ENCODE measurements at places on chromosomes 3 and 15.

- no peak for DNase-seq
Observed at GRCh38 chr15:88653200-88654064, 14.6 kb downstream of the ISG20 start.

- no peak for DNase-seq
Observed at GRCh38 chr15:32674681-32675080, 33.2 kb downstream of the SCG5 start.

- peak; percentile 64 for DNase-seq
Observed at GRCh38 chr3:197367081-197367780, 68.8 kb upstream of the DLG1 start.

DNA sequence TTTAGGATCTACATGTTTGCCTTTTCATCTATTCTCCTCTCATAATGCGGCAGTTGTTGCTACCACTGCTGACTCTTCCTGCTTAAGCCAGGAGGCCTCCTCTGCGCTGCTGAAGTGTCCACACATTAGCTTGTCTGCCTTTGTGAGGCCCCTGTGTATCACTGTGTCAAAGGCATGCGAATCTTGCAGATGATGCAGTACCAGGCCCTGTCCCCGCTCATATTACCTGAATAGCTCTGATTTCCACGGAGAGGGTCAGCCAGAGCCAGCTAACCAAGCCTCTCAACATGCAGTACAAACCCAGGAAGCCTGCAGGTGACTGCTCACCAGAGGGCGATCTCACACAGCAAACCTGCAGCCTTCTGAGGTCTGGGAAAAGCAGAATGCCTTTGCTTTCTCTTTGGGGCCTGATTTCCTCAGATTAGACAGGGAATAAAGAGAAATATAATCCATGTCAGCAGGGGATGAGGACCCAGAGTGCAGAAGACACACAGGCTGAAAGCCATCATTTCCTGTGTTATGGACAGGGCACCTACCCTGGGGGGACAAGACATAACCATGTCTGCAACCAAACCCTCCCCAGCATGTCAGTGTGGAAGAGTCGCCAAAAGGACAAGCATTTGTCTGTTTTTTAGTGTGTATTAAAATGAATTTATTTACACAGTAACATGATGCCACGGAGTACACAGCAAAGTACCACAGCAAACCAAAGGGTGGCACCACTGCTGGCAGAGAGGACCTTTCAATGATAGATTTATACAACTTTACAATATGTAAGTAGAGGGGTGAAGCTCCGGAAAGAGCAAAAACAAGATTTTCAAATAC, 36.8 kb upstream of the TSPAN3 start:
- DNase-seq = peak; percentile 87

GRCh38 chr15:79904271-79904670, 7.5 kb upstream of the MTHFS start:
- DNase-seq = peak; percentile 58

- DNase-seq = no peak
Observed at GRCh38 chr3:38313695-38314094, 31.6 kb downstream of the SLC22A14 start.

DNA sequence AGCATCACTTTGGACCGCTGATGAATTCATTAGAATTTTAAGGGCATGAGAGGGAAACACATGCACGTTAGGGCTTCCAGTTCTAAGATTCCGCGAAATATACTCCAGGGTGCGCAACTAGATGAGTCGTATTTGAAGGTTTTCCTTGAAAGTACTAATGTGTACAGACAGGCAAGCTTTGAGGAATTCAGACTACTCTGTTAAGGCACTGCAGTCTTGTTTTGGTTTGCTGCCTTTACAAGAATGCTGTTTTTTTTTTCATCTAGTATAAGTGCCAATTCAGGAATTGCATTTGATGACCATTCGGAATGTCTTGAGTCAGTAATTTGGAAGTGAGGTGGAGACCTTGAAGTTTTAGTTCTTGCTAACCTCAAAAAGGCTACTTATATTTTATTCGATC, 19.1 kb downstream of the TRNT1 start:
- DNase-seq = no peak

GRCh38 chr3:143187111-143187510, 67.5 kb downstream of the CHST2 start:
- no peak for DNase-seq

DNA sequence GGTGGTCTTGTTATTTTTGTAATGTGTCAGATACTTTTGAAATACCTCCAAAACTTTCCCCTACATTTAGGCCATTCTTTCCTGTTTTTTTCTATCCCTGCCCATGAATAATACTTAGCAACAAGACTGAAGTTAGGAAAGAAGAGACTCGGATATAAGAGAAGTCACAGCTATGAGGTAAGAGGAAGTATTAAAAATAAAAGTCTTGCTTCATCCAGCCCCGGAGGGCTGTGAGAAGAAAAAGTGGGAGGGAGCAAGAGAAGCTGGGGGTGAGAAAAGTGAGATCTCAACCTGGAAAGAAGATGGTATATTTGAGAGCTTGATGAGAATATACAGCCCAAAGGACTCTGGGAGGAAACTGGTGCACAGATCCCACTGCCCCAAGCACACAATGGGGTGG, 213.5 kb upstream of the CDIN1 start:
- peak; percentile 30 for DNase-seq

- DNase-seq = no peak
Observed at GRCh38 chr3:71689291-71689690, 35.9 kb downstream of the EIF4E3 start.

- DNase-seq = no peak
Observed at GRCh38 chr3:62167566-62168262, 205.6 kb downstream of the FEZF2 start.

DNA sequence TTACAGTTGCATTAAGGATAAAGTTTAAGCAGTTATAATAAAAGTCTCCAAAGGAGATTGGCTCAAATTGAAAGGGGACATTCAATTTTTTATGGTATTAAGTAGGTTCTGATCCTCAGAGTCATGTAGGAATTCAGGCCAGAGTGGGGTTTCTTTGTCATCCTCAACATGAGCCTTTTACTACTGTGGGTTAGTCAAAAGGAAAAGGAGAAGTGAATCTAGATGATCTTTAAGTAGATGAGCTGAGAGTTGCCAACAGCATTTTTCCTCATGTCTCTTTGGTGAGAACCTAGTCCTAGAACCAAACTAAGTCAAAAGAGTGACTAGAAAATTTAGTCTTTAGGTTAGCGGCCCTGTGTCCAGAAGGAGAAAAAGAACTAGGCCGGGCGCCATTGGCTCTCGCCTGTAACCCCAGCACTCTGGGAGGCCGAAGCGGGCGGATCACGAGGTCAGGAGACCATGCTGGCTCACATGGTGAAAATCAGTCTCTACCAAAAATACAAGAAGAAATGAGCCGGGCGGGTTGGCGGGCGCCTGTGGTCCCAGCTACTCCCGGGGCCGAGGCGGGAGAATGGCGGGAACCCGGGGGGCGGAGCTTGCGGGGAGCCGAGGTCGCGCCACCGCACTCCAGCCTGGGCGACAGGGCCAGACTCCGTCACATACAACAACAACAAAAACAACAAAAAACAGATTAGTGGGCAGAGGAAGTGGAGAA, 4.2 kb upstream of the CHL1 start:
- DNase-seq = no peak

Measured in choroid plexus epithelial cell (primary cell).